Activated CD8-positive, alpha-beta memory T cell treated with anti-CD3 and anti-CD28 coated beads for 36 hours (primary cell): ENCODE measurements at places on chromosomes 5 and 9. TPM values are rescaled to one million over a fixed set of nuclear protein-coding genes. Genes with fewer than 3 reads are reported as not detected.

Gene PCDHGA10
- 0.11 TPM for total RNA-seq

Gene TXNDC8
- total RNA-seq, result not detected

Gene OGN
- not detected for total RNA-seq

Gene NMUR2
- not detected for total RNA-seq

Gene IFNA13
- not detected for total RNA-seq

Gene PTGR1
- total RNA-seq, result 0.61 TPM

Gene AK6
- 112 TPM for total RNA-seq

Gene FOXD4
- total RNA-seq, result 0.30 TPM

Gene SH3GL2
- not detected for total RNA-seq

Gene LHX3
- total RNA-seq, result not detected

Gene SLC6A18
- not detected for total RNA-seq

Gene PITX1
- total RNA-seq, result 0.15 TPM

Gene PHAX
- 57.6 TPM for total RNA-seq

Gene LMX1B
- total RNA-seq, result not detected

Gene FOXD4L6
- not detected for total RNA-seq

Gene PCDHGB1
- not detected for total RNA-seq

Gene ZNF354C
- total RNA-seq, result 6.1 TPM

Gene FAM151B
- total RNA-seq, result 0.42 TPM

Gene CAPSL
- total RNA-seq, result 0.44 TPM

Gene CD14
- total RNA-seq, result 0.44 TPM

Gene TTLL11
- 2.6 TPM for total RNA-seq

Gene SCGB3A2
- not detected for total RNA-seq

Gene ANKRD31
- 0.50 TPM for total RNA-seq

Gene FBP1
- 0.13 TPM for total RNA-seq

Gene DNAJB5
- total RNA-seq, result 5.6 TPM

Gene KIAA0825
- total RNA-seq, result 1.2 TPM

Gene GPR150
- 0.44 TPM for total RNA-seq

Gene HMHB1
- total RNA-seq, result not detected

Gene RAD1
- 49.0 TPM for total RNA-seq

Gene KLHL9
- 13.2 TPM for total RNA-seq

Gene DMRT3
- not detected for total RNA-seq

Gene CDO1
- 0.11 TPM for total RNA-seq

Gene SLC45A2
- total RNA-seq, result not detected

Gene NREP
- 7.0 TPM for total RNA-seq

Gene IL9
- total RNA-seq, result 9.6 TPM

Gene SH2D3C
- total RNA-seq, result 18.3 TPM

Gene ADAMTSL1
- total RNA-seq, result not detected

Gene LRRC19
- not detected for total RNA-seq

Gene DIRAS2
- not detected for total RNA-seq

Gene RAPGEF1
- total RNA-seq, result 136 TPM

Gene FOXD4L5
- 0.17 TPM for total RNA-seq

Gene FOXD1
- total RNA-seq, result 0.34 TPM

Gene PRDM9
- not detected for total RNA-seq

Gene CENPH
- 57.7 TPM for total RNA-seq

Gene C6
- not detected for total RNA-seq

Gene PRDM12
- total RNA-seq, result 0.08 TPM

Gene OR13C2
- not detected for total RNA-seq

Gene HCN1
- not detected for total RNA-seq
